ENCODE measurements at places on chromosomes 13 and 19. TPM values are rescaled to one million over a fixed set of nuclear protein-coding genes. Genes with fewer than 3 reads are reported as not detected.

- no peaks in the 10 kb centered on the region for H3K4me1 ChIP-seq
- no peaks in the 10 kb centered on the region for H3K36me3 ChIP-seq
- H3K27me3 ChIP-seq, result no peaks in the 10 kb centered on the region
- no peak overlapping the region for H3K4me3 ChIP-seq
Measured at GRCh38 chr19:49507803-49508494, 4.5 kb upstream of the FCGRT start.

Gene ZNF333
- total RNA-seq, result 15.4 TPM

Gene BCL2L12
- total RNA-seq, result 6.5 TPM

Gene DPF1
- not detected for total RNA-seq

GRCh38 chr13:102275969-102276368 is 125.9 kb downstream of the FGF14 start:
- peak overlapping the region; percentile 48 for H3K27ac ChIP-seq
- H3K4me1 ChIP-seq, result no peaks in the 10 kb centered on the region
- no peak overlapping the region for H3K4me3 ChIP-seq
- DNase-seq, result no peak
- H3K36me3 ChIP-seq, result no peaks in the 10 kb centered on the region
- H3K27me3 ChIP-seq, result no peaks in the 10 kb centered on the region

DNA sequence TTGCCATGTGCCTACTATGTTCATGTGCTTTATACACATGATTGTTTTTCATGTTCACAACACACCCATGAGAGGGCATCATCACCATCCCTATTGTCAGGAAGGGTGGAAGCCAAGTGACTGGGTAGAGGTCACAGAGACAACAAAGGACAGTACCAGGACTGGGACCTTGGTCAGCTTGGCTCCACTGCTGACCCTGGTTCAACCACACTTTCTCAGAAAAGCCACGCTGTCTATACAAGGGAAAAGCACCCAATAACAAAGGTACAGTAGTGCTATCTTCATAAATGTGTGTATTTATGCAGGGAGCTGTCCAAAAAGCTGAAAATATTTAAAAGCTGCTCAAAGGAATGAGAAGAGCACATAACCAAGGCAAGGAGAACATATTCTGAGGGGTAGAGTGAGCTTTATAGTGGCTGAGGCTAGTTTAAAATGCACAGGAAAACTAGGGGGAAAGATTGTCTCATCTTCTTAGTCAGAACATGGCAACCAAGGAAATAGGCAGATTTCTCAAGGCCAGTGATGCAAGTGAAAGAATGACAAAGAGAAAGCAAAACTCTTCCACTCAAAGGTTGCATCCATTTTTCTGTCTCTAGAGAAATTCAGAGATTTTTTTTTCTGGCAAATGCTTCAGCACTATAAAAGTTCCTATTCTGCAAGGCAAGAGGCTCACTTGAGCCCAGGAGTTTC is 415.0 kb downstream of the FOXO1 start:
- no peak overlapping the region for H3K4me3 ChIP-seq
- H3K27ac ChIP-seq, result peak overlapping the region; percentile 41
- no peaks in the 10 kb centered on the region for H3K36me3 ChIP-seq
- H3K4me1 ChIP-seq, result peaks cover 3% of the 10 kb centered on the region

DNA sequence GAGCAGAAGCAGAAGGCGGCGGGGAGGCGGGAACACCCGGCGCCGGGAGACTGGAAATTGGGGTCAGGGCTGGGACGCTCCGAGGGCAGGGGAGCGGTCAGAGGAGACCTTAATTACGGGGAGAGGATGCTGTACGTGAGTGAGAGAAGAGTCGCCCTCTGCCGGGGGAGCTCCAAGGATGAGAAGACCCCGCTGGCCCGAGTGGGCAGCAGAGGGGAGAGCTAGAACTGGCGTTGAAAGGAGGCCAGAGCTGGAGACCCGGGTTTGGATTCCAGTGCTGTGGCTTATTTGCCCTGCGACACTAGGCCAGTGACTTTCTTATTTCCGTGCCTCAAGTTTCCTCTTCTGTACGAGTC is 536 bp downstream of the FAM32A start:
- H3K27me3 ChIP-seq, result no peaks in the 10 kb centered on the region
- H3K27ac ChIP-seq, result peak overlapping the region; percentile 81
- peaks cover 11% of the 10 kb centered on the region for H3K36me3 ChIP-seq
- DNase-seq, result no peak
- H3K4me3 ChIP-seq, result peak overlapping the region; percentile 98
- no peaks in the 10 kb centered on the region for H3K4me1 ChIP-seq

DNA sequence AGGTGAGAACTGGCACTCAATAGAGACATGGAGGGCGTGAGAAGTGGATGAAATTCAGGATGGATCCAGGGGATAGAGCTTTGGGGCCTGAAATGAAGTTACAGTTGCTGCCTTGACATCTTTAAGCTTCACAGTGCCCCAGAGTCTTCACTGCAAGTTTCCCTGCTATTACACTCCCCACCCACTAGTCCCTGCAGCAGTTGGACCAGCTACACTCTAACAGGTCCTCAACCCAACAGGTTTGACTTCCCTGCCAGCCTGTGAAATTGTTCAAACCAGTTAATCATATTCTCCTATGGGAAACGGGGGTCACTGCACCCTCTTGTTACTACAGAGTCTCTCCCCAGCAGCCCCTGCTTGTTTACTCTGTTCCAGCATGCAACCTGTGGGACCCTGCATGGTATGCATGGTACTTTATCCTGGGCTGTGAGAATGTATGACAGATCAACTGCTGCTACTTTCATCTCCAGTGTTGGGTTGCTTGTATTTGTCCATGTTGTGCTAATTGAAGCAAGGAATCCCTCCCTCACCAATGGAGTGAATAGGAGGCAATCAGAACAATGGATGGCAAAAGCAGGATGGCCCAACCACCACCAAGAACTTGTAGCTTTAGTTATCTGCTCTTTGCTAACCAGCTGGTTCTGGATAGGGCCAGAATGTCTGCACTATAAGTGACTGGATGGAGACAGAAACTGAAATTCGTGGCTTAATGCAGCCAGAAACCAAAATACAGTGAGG is 314.2 kb downstream of the OLFM4 start:
- no peak overlapping the region for H3K27ac ChIP-seq
- H3K36me3 ChIP-seq, result no peaks in the 10 kb centered on the region
- DNase-seq, result no peak
- no peaks in the 10 kb centered on the region for H3K4me1 ChIP-seq

- H3K36me3 ChIP-seq, result no peaks in the 10 kb centered on the region
- no peak overlapping the region for H3K27ac ChIP-seq
- no peaks in the 10 kb centered on the region for H3K27me3 ChIP-seq
- H3K4me1 ChIP-seq, result no peaks in the 10 kb centered on the region
- no peak for DNase-seq
Measured at GRCh38 chr13:99124794-99125316, 75.8 kb upstream of the UBAC2 start.

DNA sequence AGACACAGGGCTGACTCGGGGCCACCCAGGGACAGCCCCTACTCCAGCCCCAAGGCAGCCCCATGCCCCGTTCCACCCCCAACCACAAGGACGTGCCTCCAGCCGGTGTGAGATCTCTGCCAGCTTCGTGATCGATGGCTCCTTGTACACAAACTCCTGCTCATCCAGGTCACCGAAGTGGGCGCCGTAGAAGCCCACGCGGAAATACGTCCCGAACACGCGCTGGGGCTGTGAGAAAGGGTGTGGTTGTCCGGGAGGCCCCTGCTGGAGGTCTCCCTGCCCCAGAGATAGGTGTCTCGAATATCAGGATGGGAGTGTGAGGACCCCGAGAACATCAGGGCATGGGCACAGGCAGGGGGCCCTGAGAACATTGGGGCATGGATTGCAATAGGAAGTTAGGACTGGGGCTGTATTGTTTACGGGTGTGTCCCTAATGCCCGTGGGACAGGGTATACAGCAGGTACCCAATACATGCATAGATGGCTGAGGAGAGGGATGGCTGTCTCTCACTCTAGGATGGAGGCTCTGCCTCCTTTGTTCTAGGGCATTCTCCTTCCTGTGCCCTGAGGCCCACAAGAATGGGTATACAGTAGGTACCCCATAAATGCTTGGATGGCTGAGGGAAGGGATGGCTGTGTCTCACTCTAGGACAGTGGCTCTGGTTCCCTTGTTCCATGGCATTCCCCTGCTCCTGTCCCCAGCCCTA is 5.3 kb upstream of the KANK2 start:
- no peak overlapping the region for H3K4me3 ChIP-seq
- no peak for DNase-seq
- peaks cover 49% of the 10 kb centered on the region for H3K4me1 ChIP-seq
- H3K36me3 ChIP-seq, result peaks cover 12% of the 10 kb centered on the region
- peak overlapping the region; percentile 96 for H3K27ac ChIP-seq

DNA sequence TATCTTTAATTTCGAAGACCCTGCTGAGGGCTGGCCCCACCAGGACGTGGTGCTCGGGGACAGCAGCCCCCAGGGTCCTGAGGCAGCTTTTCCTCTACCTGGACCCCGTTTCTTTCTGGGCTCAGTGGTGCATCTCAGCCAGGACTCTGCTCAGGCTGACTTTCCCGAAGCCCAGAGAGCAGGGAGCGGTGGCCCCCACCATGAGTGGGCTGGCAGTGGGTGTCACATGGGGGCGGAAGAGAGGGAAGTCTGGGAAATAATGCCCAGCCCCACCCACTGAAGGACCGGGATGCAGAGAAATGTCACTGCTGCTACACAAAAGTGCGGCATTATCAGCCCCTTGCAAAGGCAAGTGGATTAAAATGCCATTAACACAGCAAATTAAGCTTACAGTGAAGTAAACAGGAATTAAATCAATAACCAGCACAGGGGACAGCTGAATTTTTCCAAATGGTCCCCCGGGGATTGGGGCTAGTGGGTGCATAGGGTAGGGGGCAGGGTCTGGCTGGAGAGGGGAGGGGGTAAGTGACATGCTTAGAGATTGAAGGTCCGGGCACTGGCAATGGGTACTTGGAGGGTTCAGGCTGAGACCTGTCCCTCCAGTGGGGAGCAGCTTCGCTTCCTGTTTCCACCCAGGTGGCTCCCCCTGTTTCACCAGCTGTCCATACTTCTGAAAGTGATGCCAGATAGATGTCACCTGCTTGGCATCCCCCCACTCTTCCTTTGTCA is 177.3 kb downstream of the URI1 start:
- no peaks in the 10 kb centered on the region for H3K4me1 ChIP-seq
- H3K27me3 ChIP-seq, result no peaks in the 10 kb centered on the region
- DNase-seq, result no peak
- H3K4me3 ChIP-seq, result no peak overlapping the region

Gene PSG7
- not detected for total RNA-seq

- H3K36me3 ChIP-seq, result peaks cover 19% of the 10 kb centered on the region
- DNase-seq, result no peak
- H3K4me1 ChIP-seq, result no peaks in the 10 kb centered on the region
- H3K27ac ChIP-seq, result peak overlapping the region; percentile 98
- peak overlapping the region; percentile 89 for H3K4me3 ChIP-seq
Measured at GRCh38 chr19:2475018-2475701, 767 bp upstream of the GADD45B start.

GRCh38 chr19:30065680-30066606 is 123.9 kb downstream of the URI1 start:
- no peaks in the 10 kb centered on the region for H3K36me3 ChIP-seq
- DNase-seq, result no peak
- H3K27me3 ChIP-seq, result no peaks in the 10 kb centered on the region
- no peaks in the 10 kb centered on the region for H3K4me1 ChIP-seq
- no peak overlapping the region for H3K4me3 ChIP-seq
